ENCODE measurements at places on chromosomes 3 and 15. TPM values are rescaled to one million over a fixed set of nuclear protein-coding genes. Genes with fewer than 3 reads are reported as not detected.

GRCh38 chr15:68378595-68378994 lies 53.4 kb downstream of the ITGA11 start:
- no peak for DNase-seq

IQCF5 gene
- not detected for polyA plus RNA-seq

DNA sequence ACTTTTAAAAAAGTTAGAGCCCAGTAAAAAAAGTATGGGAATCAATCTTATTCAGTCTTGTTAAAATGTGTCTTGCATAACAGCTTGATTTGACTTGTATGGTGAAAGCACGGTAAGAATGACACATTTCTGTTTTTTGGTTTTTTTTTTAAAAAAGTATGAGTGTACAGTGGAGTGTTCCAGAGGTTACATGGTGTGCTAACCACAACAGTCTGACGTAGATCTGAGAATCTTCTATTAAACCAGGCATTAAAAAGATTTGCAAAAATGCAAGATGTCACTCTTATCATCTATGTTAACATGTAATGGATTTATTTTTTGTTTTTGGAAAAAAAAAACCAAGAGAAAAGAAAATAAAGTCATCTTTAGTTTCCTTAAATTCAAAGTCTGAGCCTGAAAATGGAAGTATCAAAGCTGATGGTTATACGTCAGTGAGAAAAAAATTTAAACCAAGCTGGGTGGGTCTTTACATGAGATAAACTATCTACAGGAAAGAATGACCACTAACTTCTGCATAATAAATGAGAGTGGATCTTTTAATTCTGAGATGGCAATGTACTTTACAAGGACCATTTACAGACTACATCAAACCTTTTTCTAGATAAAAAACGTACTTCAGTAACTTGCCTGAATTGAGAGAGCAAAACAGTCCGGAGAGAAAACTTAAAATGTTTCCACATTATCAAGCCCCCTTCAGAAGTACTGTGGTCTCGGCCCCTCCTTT lies 1.6 kb downstream of the GABPB1 start:
- no peak for DNase-seq

DNA sequence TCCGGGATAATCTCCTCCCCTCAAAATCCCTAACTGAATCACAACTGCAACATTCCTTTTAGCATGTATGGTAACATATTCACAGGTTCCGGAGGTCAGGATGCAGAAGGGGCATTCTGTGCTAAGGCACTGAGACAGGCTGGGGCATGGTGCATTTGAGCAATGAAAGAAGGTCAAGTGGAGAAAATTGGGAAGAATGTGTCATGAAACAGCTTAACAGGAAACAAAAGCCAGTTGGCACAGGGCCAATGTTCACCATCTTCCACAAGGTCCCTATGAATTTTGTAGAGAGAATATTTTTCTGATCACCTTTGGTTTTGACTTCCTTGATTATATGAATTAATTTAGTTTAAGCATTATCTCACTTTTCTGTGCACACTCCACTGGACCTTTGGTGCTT lies 587.7 kb upstream of the NR2F2 start:
- DNase-seq = no peak

RASGRF1 gene
- 0.05 TPM for polyA plus RNA-seq

DNA sequence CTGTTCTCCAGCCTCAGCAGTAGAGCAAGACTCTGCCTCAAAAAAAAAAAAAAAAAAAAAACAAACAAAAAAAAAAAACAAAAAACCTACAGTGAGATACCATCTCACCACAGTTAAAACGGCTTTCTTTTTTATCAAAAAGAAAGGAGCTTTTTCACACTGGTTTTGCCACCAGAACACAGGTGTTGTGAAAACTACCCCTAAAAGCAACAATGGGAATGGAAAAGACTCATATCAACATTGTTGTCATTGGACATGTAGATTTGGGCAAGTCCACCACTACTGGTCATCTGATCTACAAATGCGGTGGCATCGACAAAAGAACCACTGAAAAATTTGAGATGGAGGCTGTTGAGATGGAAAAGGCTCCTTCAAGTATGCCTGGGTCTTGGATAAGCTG lies 24.8 kb upstream of the SLC25A38 start:
- DNase-seq = no peak

PLIN1 gene
- 38.8 TPM for polyA plus RNA-seq

CMTM7 gene
- polyA plus RNA-seq = 4.8 TPM

DNA sequence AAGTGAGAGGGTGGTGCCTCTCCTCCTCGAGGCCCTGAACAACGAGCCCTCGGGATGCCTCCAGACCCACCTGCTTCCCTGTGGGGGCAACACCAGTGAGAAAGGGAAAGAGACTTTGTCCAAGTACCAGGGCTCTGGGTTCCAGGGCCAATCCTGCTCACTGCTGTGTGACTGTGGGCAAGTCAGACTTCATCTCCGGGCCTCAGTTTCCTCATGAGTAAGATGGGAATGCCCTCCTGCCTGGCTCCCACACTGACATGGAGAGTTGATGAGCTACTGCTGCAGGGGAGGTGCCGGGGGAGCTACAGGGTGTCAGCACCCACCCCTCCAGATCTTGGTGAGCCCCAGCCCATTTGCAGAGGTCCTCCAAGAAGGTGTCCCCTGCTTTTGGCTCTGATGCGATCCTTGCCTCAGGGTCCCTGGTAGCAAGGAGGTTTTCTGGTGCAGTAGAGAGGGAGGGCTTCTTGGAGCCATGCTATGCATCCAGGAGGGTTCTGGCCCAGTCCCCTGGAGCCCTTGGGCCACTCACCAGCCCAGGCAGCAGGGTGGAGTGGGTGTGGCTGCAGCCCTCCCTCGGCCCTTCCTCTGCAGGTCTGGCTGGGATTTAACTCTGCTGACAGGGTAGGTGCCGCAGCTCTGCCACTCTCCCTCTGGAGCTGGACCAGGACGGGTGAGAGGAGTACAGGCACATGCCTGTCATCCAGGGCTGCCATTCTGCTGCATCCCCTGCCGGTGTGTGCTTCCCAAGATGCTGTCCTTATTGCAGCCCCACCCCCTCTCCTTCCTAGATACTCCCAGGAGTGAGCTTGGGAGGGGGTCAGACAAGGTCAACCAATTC lies 26.9 kb downstream of the LOXL1 start:
- DNase-seq = peak; percentile 52

VILL gene
- 5.4 TPM for polyA plus RNA-seq

A4GNT gene
- polyA plus RNA-seq = not detected

DNA sequence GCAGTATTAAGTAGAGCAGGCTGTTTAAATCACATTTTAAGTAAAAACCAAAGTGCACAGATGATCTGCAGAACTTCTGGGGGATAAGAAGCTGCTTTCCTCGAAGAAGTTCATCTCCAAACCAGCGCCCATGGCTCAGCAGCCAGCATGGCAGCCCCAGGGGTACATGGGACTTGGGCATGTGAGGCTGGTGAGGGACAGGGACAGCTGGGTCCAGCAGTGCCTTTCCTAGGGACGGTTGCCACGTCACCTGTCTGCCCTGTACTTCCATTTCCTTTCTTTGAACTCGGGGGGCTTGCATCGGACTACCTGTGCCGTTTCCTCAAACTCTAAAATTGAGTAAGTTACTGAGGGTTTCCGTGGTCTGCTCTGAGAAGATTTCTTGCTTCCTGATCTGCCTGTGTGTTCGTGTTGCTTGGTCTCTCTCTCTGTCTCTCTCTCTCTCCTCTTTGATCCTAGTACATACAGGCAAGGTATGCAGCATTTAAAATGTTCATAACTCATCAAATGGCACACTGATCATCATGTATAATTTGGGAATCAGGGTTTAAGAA lies 67.6 kb downstream of the IGF1R start:
- DNase-seq = no peak

- no peak for DNase-seq
Observed at GRCh38 chr15:42080919-42081830, 13.2 kb downstream of the PLA2G4D start.

SHC4 gene
- polyA plus RNA-seq = 2.4 TPM

THAP10 gene
- 3.2 TPM for polyA plus RNA-seq

GRCh38 chr3:46865031-46865507 lies 1.8 kb upstream of the MYL3 start:
- DNase-seq = peak; percentile 71

GRCh38 chr3:39751286-39751685 lies 58.1 kb upstream of the MYRIP start:
- DNase-seq = no peak

- DNase-seq = no peak
Observed at GRCh38 chr15:59993950-59994401, 10.1 kb upstream of the FOXB1 start.

- no peak for DNase-seq
Observed at GRCh38 chr3:138349926-138350665, 1.7 kb downstream of the MRAS start.

DNA sequence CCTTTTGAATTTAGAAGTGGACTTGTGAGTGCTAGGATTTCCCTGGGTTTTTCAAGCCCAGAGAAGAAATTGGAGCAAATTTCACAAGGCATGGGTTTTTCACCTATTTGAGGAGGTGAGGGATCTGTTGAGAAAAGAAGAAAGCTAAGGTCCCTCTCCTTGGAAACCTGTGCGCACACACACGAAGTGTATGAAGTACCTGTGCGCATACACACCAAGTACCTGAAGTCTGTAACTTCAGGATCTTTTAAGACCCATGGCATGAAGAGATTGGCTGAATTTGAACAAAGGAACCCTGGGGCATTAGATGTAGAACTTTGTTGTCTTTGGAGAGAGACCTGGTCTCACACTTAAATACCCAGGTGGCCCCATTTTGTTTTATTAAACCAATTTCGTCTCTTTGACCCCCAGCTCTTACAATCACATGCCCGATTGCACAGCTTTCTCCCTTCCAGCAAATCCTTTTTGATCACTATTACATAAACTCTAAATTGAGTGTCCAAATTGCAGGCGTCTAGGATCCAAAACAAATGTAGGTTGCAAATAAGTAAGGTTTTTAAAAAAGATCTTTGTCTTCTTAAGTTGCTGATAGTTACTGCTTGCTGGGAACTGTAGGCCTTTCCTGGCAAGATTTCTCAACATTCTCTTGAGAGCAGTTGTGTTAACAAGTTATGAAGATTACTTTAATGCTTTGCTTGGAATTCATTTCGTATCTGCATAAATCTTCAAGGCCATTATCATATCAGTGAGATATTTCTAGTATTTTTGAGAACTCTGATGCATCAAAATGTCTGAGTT lies 64.3 kb downstream of the CMTM8 start:
- DNase-seq = no peak

GRCh38 chr3:108108416-108108815 lies 17.6 kb upstream of the CD47 start:
- DNase-seq = no peak

SHF gene
- polyA plus RNA-seq = 8.8 TPM
